NCI-H1436 treated with DMSO at 0.1 percent for 48 hours (cell line): ENCODE measurements at places on chromosomes 11 and 22.

DNA sequence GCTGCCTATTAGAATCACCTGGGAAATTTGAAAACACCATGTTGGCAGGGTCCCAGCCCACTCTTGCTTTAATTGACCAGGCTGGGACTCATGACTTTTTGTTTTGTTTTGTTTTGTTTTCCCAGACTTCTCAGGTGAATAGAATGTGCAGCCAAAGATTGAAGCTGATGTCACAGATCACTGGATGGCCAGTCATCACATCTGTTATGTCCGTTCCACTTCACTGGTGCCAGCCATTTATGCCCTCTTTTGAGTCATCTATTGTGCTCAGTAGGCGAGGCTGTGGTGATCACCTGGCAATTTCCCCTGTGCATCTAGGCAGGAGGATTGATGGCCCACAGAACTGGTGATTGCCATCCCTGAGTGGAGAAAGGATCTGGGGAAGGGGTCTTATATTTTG, 297.3 kb downstream of the INSC start:
- DNase-seq: no peak

- DNase-seq: no peak
Observed at GRCh38 chr22:27670701-27671412, 130.7 kb downstream of the MN1 start.

GRCh38 chr11:115974703-115975102, 470.5 kb upstream of the CADM1 start:
- DNase-seq: no peak

GRCh38 chr11:79541466-79541865, 100.6 kb upstream of the TENM4 start:
- DNase-seq: no peak

GRCh38 chr11:117479372-117479771, 151.7 kb downstream of the CEP164 start:
- DNase-seq: no peak

DNA sequence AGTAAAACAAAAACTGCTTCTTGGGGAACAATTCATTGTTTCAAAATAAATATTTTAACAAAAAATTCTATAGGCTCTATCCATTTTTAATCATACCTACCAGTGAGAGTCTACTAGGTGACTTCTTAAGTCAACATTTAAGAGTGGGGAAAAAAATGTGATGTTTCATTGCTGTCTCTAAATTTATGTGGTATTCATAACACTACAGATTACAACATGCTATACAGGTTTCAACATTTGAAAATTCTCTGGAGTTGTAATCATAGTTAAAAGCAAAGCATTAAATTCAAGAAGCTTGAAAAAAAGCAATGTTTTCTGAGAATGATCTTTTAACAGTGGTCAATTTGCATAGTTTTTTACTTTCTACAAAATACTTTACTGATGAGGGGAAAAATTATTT, 18.3 kb downstream of the SBF2 start:
- no peak for DNase-seq

DNA sequence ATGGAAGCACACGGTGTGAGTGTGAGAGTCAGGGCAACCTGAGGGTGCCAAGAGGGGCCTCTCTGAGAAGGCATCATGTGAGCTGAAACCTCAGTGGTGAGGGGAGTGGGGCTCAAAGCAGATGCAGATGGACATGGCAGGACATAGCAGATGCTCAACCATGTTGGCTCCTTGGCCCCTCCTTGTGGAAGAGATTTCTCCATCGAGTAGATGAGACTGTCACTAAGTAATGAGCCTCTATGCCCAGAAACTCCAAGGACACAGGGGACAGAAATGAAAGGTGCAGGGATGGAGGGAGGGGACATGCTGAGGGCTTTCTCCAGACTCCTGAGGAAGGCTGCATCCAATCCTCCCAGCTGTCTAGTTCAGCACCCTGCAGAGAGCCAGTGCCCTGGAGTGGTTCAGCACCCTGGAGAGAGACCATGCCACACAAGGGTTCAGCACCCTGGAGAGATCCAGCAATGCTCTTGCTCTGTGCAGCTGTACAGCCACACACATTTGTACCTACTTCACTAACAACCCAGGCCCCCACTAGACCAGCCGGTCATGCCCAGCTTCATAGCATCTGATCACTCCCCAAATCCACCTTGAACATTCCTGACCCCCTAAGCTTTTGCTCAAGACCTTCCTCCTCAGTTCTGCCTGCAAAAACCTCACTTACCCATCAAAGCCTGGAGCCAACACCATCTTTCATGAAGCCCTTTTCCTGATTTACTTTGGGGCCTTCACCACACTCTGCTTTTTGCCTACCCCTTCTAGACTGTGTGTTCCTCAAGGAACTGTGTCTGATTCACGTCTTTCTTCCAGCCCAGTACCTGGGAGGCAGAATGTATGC, 252.0 kb downstream of the CTTN start:
- no peak for DNase-seq

GRCh38 chr11:63510360-63511047, 4.6 kb downstream of the LGALS12 start:
- DNase-seq: no peak

- DNase-seq: no peak
Observed at GRCh38 chr11:123560006-123560405, 94.4 kb downstream of the SCN3B start.

DNA sequence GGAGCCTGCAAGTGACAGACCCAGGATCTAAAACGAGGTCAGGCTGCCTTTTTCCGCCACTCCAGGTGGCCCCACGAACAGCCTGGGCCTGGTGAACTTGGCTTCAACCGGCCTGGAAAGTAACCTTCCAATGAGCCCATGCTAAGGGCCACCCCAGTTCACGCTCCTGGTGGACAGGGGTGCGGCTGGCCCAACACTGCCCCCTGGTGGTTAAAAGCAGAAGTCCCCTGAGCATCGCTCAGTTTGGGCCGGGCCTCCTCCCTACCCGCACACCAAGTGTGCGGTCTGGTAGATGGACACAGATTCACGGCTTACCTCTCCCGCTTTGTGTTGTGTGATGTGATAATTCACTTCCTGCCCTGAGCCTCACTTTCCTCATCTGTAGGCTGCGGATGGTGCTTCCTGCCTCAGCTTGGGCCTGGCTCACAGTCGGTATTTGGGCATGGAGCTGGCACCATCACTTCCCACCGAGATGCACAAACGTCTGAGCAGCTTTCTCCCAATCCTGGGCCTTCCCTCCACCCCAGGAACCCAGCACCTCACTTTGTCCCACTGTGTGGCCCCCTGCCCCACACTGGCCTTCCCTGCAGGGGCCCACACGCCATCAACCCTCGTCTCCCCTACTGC, 13.7 kb upstream of the SEC14L3 start:
- DNase-seq: no peak

GRCh38 chr22:24128021-24128420, 53.3 kb upstream of the SUSD2 start:
- DNase-seq: no peak

- DNase-seq: no peak
Observed at GRCh38 chr22:42459287-42460063, 27.3 kb upstream of the NFAM1 start.

- DNase-seq: no peak
Observed at GRCh38 chr11:8561461-8561860, 32.6 kb downstream of the STK33 start.

DNA sequence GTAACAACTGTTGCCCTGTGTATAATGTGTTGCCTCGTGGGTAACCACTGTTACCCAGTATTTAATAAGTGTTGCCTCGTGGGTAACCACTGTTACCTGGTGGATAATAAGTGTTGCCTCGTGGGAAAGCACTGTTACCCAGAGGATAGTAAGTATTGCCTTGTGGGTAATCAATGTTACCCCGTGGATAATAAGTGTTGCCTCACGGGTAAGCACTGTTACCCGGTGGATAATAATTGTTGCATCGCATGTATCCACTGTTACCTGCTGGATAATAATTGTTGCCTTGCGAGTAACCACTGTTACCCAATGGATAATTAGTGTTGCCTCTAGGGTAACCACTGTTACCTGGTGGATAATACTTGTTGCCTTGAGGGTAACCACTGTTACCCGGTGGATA, 17.1 kb upstream of the NXPE4 start:
- no peak for DNase-seq

- no peak for DNase-seq
Observed at GRCh38 chr11:114165326-114166230, 106.1 kb downstream of the ZBTB16 start.

- no peak for DNase-seq
Observed at GRCh38 chr11:117823946-117824420, 561 bp downstream of the FXYD2 start.

DNA sequence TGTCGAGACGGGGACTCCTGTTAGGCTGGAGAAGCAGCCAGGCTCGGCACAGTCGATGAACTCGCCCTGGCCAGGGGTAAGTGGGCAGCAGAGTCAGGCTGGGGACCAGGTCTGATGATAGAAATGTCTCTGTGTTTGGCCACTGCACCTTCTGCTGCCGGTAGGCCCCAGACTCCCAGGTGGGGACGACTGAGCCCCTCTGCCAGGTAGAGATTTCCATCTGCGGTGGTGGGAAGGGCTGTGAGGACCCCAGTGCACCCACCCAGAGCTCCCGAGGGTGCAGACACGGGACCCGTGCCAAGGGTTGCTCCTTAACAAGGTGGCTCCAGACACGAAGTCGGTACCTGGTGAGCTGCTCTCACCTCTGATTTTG, 862.5 kb downstream of the TBC1D22A start:
- no peak for DNase-seq
